Osteoblast (primary cell): ENCODE measurements at places on chromosomes 3 and 15. TPM values are rescaled to one million over a fixed set of nuclear protein-coding genes. Genes with fewer than 3 reads are reported as not detected.

DNA sequence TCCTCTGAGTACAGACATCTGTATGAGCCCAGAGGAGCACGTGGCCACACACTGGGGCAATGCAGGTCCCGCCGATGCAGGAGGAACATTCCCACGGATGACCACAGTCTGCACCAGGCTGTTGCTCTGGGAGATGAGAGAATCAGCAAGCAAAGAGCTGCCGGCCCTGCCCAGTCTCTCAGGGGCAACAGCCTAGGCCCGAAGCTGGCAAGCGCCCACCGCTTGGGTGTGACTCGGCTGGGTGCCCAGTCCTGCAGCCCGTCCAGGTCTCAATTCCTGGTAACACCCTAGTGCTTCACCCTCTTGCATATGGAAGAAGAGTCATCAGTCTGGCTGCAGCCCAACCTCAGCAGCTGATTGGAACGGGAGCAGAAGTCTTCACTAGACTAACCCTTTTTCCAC, 153.7 kb upstream of the HES1 start:
- no peaks in the 10 kb centered on the region for H3K36me3 ChIP-seq
- peak; percentile 92 for DNase-seq
- no peak overlapping the region for H3K4me3 ChIP-seq
- H3K27ac ChIP-seq, result no peak overlapping the region
- peaks cover 45% of the 10 kb centered on the region for H3K27me3 ChIP-seq

DNA sequence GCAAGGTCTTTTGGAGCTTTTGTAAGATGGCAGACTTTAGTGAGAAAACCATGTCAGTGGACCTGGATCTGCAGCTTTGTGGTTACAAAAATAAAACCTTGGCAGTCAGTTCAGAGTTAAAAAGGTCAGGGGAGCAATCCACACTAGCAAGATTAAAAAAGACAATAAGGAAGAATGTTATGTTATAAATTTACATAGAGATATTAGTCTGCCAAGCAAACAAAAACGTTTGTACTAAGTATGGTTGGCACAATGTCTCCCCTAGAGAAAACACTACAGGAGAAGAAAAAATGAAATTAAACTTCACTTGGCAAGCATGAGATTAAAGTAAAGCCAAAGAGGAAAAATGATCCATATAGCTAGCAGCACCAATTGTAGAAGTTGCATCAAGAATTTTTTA, 205.0 kb downstream of the LSAMP start:
- H3K27me3 ChIP-seq, result no peaks in the 10 kb centered on the region

Gene MNS1
- 2.2 and 2.9 TPM in 2 replicates for total RNA-seq

- no peak overlapping the region for H3K27ac ChIP-seq
- no peak overlapping the region for H3K4me3 ChIP-seq
- no peaks in the 10 kb centered on the region for H3K36me3 ChIP-seq
- no peak for DNase-seq
These were observed 545.8 kb upstream of the ADAMTS9 start for GRCh38 chr3:65233561-65233960.

- peaks cover 3% of the 10 kb centered on the region for H3K4me1 ChIP-seq
- no peak overlapping the region for H3K4me3 ChIP-seq
- H3K27me3 ChIP-seq, result no peaks in the 10 kb centered on the region
- H3K36me3 ChIP-seq, result peaks cover 3% of the 10 kb centered on the region
- H3K27ac ChIP-seq, result no peak overlapping the region
- no peak for DNase-seq
These were observed 132.5 kb downstream of the FOXP1 start for GRCh38 chr3:71451060-71451459.

Gene USF3
- 10.5 and 11.2 TPM in 2 replicates for total RNA-seq

Gene APBA2
- 6.2 and 8.8 TPM in 2 replicates for total RNA-seq

- no peak overlapping the region for H3K27ac ChIP-seq
- H3K27me3 ChIP-seq, result no peaks in the 10 kb centered on the region
- H3K4me1 ChIP-seq, result peaks cover 29% of the 10 kb centered on the region
- DNase-seq, result peak; percentile 85
These were observed 34.3 kb upstream of the ANKDD1A start for GRCh38 chr15:64877435-64877834.

Gene NR1I2
- 0.36 TPM in 1 of 2 replicates, not detected in the other for total RNA-seq

DNA sequence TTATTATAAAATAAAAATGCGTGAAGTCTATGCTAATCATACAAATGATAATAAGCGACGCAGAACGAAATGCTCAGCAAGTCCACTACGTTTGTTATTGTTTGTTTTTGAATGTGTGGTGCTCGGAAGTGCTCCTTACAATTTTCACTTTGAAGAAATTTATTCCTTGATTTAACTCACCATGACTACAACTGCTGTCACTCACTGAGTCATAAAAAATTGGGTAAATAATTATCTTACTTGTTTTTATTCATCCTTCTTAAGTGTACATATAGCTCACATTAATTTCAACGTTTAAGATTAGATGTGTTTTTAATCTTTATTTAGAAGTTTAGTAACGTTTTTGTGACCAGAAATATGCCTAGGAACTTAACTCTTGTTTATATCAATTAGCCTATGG, 66.7 kb upstream of the NANOGP8 start:
- H3K4me3 ChIP-seq, result no peak overlapping the region
- no peak overlapping the region for H3K27ac ChIP-seq
- H3K27me3 ChIP-seq, result no peaks in the 10 kb centered on the region

GRCh38 chr3:172629470-172629869, 81.4 kb downstream of the NCEH1 start:
- DNase-seq, result no peak
- no peak overlapping the region for H3K4me3 ChIP-seq
- peaks cover 8% of the 10 kb centered on the region for H3K36me3 ChIP-seq
- no peaks in the 10 kb centered on the region for H3K27me3 ChIP-seq
- peaks cover 38% of the 10 kb centered on the region for H3K4me1 ChIP-seq
- H3K27ac ChIP-seq, result peak overlapping the region; percentile 72

DNA sequence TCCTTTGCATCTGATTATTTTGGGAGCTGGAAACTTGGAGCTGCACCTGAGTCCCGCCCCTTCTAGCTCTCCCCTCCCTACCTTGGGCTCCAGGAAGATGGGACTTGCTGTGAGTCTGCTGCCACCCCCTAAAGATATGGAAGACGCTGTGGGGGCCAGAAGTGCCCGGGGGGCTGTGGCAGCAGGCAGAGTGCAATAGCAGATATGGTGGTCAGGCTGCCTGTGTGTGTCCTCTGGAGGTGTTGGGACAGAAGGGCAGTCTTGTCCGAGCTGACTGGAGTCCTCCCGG, 485 bp downstream of the PAK6 start:
- peaks cover 2% of the 10 kb centered on the region for H3K27me3 ChIP-seq
- no peak for DNase-seq
- H3K4me3 ChIP-seq, result peak overlapping the region; percentile 71
- no peaks in the 10 kb centered on the region for H3K36me3 ChIP-seq

DNA sequence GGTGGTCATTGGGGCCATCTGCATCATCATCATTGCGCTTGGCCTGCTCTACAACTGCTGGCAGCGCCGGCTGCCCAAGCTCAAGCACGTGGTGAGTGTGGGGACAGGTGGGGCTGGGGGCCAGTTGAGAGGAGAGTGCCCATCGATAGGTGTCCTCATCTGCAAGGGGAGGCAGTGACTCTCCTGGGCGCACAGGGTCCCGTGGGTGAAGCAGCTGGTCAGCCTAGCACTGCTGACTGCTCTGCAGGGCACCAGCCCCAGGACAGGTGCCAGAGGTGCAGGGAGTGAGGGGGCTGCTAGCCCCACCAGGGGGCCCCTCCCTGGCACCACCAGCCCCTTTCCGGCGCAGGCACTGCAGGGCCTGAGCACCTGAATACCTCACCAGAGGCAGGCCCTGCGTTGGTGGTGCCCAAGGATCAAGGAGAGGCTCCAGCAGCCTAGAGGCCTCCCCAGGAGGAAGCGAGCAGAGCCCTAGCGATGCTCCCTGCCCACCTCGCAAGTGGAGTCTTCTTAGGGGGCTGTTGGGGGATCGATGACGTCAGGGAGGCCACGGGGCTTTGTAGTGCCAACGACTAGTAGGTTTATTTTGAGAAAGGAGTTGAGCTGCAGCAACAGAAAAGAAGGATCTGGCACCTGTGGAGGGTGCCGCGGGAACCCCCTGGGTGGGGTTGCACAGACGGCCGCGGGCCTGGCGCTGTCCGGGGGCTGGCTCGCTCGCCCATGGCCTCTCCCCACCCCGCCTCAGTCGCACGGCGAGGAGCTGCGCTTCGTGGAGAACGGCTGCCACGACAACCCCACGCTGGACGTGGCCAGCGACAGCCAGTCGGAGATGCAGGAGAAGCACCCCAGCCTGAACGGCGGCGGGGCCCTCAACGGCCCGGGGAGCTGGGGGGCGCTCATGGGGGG, 976 bp upstream of the ABTB1 start:
- H3K4me1 ChIP-seq, result peaks cover 5% of the 10 kb centered on the region
- H3K27ac ChIP-seq, result peak overlapping the region; percentile 60
- H3K36me3 ChIP-seq, result no peaks in the 10 kb centered on the region
- peak; percentile 91 for DNase-seq

Gene CXCR6
- not detected in 2 replicates for total RNA-seq

- H3K4me3 ChIP-seq, result no peak overlapping the region
- H3K27me3 ChIP-seq, result no peaks in the 10 kb centered on the region
- DNase-seq, result no peak
- H3K27ac ChIP-seq, result peak overlapping the region; percentile 45
- H3K36me3 ChIP-seq, result no peaks in the 10 kb centered on the region
These were observed 437.2 kb downstream of the MFSD1 start for GRCh38 chr3:159239059-159239458.

DNA sequence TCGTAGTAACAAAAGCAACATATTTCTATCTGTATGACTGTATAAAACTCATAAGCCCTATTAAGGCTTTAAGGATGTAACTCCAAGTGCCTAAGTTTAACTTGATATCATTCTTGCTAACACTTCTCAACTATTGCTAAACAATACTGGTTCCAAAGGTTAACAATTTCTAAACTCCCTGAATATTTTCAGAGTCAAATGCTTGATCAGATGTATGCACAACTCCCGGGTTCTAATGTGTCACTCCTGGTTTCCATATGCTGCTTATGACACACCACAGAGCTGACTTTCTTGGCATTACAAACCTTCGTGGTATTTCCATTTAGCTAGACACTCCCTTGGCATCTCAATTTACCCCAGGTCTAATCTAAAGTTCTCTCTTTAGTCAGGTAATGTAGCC, 26.3 kb downstream of the DZIP1L start:
- H3K36me3 ChIP-seq, result peaks cover 38% of the 10 kb centered on the region
- H3K27me3 ChIP-seq, result no peaks in the 10 kb centered on the region
- no peak overlapping the region for H3K4me3 ChIP-seq
- H3K27ac ChIP-seq, result peak overlapping the region; percentile 34

Gene NGLY1
- 29.5 and 30.4 TPM in 2 replicates for total RNA-seq

DNA sequence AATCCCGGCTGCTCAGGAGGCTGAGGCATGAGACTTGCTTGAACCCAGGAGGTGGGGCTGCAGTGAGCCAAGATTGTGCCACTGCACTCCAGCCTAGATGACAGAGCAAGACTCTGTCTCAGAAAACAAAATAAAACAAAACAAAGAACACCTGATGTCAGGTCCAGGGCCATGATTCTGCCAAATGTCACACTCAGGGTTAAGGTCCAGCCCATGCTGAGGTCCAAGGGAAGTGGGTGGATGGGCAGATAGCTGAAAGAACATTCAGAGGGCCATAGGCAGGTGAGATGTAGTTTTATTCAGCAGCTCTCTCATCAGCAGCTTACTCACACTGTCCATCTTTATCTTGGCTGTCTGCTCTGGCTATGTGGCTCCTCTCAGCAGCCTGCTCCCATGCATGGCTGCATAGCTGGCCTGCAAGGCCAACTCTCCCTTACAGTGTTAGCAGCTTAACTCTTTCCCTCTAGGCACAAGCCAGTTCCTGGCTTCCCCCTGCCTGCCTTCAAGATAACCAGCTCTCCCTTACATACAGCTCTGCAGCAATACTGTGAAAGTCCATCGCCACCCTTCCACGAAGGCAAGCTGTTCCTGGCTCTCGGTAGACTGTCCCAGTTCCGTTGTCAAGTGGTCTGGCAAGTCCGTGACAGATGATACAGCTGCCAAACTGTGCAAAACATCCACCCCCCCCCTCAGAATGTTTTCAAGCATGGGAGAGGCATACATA, 62.4 kb upstream of the SIAH2 start:
- no peaks in the 10 kb centered on the region for H3K27me3 ChIP-seq
- H3K27ac ChIP-seq, result no peak overlapping the region
- H3K4me3 ChIP-seq, result no peak overlapping the region
- no peak for DNase-seq
- H3K36me3 ChIP-seq, result no peaks in the 10 kb centered on the region

DNA sequence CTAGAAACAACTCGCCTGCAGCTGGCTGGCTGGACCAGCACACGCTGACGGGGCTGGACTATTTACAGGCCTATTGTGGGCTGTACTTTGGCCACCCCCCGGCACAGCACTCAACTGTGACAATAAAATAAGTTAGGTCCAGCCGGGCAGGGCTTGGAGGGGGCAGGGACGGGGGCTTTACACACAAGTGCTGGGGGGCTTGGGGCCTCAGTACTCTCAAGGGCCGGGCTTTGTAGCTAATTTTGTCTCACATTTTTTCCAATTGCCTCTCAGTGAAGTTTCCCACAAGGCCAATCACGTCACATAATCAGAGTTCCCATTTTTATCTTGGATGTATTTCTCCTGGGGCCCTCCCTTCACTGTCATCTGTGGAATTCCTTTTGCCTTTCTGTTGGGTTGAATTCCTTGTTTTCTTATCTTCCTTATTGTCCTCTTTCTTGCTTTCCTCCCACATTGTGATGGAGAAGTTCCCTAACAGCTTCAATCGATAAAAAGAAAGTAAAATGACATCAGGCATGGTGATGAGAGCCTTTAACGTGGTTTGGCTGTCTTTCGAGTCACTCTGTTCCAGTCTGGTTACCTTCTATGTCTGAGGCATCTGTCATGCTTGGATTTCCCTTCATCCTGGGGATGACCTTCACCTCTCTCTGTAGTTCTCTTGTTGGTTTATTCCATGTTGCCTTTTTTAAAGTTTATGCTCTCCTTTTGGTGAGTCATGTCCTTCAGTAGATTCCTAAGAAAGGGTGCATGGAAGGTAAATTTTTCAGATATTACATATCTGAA, 44.1 kb upstream of the CMTM7 start:
- H3K36me3 ChIP-seq, result no peaks in the 10 kb centered on the region

- no peak for DNase-seq
- H3K27me3 ChIP-seq, result no peaks in the 10 kb centered on the region
- H3K27ac ChIP-seq, result no peak overlapping the region
- no peak overlapping the region for H3K4me3 ChIP-seq
These were observed 54.4 kb downstream of the GTF2E1 start for GRCh38 chr3:120796976-120797375.

GRCh38 chr15:51736751-51737521, 519 bp downstream of the LYSMD2 start:
- peak overlapping the region; percentile 73 for H3K4me3 ChIP-seq
- no peaks in the 10 kb centered on the region for H3K36me3 ChIP-seq
- H3K4me1 ChIP-seq, result peaks cover 13% of the 10 kb centered on the region

- H3K4me1 ChIP-seq, result peaks cover 55% of the 10 kb centered on the region
- H3K27me3 ChIP-seq, result no peaks in the 10 kb centered on the region
- no peak overlapping the region for H3K4me3 ChIP-seq
- H3K36me3 ChIP-seq, result peaks cover 36% of the 10 kb centered on the region
- H3K27ac ChIP-seq, result peak overlapping the region; percentile 85
These were observed 11.7 kb downstream of the EDEM1 start for GRCh38 chr3:5198986-5199731.
